ENCODE measurements at places on chromosomes 13 and 19.

DNA sequence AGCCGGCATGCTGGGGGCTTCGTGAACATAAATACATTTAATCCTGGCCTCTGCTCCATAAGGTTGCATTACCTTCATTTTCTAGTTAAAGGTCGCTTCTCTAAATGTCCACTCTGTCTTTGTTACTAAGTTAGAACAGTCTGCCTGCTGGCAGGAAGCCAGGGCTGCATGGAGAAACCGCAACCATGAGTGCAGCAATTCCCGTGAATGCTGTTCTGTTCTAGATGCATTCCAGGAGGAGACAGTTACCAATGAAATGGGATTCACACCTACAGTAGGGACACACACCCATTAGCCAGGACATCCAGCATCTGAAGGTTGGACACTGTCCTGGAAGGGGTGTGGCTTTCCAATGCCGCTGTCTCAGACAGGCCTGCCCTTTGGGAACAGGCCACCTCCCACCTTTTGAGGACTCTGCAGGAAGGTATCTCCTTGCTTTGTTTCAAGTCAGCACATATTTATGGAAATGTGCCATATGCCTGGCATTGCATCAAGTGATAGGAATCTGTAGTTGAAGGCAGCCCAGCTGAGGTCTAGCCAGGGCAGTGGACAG, 129.7 kb downstream of the SLC7A1 start:
- DNase-seq = no peak

- DNase-seq = no peak
These were observed 4.4 kb upstream of the TBC1D4 start for GRCh38 chr13:75486146-75487062.

DNA sequence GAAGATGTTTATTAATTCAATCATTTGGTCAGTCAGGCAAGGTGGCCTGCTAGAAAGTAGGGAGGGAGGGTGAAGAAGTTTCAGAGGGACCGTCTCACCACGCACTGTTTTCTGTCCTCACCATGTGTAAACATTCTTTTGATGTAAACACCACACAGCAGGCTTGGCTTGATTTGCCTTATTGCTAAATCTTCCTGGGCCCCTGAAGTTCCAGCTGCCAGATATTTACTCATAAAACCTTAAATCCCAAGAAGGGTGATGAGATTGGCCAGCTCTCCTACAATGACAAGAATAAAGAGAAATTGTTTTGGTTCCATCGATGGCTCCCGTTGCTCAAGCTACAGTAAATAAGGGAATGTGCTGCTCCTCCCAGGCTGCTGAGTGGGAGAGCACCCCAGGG, 198.2 kb upstream of the TMTC4 start:
- DNase-seq = no peak

DNA sequence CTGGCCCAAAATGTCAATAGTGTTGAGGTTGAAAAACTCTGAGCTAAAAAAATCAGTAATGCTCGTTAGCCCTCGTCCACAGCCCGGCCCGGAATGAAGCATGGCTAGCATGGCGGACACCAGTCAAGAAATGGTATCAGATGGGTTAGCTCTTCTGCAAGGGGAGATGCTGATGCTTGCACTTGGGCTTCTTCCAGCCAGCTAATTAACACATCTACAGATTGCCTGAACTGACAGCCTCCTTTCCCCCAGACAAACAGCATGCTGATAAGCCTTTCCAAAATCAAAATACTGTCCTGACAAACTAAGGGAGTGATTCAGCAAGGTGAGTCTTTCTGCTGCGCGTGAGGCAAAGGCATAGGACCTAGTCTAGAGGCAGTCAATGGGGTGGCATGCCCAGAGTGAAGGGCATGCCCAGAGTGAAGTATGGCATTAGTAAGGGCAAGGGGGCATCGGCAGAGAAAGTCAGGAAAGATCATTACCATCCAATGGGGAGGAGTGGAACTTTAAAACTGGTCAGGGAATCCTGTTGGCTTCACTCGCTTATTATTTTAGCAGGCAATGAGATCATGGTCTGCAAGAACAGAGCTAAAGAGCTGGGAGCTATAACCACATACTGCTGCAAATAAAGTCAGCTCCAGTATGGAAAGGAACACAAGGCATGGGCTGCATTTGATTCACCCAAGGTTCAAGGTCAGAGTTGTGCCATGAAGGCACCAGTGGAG, 30.2 kb upstream of the UBE2L5 start:
- DNase-seq = no peak

DNA sequence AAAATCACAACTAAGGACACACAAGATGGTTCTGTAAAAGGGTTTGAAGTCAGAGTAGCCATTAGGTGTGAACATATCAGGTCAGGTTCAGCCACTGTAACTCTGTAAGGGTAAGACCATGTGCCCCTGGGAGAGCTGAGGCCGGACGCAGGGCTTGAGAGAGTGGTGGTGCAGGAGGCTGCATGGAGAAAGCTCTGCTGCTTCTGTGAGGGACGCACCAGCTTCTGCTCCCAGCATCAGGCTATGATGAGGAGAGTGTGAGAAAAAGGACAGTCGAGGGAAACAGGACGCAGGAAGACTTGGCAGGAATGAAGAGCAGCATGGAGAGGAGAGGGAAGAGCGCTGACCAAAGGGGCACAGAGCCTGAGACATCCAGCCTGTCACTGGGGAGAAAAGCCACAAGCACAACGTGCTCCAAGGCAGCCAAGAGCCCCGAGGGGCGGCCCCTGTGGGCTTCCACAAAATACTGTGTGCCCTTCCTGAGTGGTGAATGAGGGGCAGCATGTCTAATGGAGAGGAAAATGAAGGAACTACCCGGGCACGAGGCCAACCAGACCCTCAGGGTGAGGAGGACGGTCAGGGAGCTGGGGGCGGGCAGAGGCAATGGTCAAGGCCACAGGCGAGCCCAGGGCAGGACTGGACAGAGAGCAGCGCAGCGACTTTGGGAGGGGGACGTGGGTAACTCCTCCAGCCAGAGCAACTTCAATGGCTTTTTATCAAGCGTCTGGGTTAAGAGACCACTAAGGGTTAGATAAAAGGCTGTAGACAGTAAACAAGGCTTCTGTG, 107.7 kb downstream of the COL4A1 start:
- no peak for DNase-seq

- DNase-seq = no peak
These were observed 1.7 kb downstream of the ELL start for GRCh38 chr19:18519962-18520847.

DNA sequence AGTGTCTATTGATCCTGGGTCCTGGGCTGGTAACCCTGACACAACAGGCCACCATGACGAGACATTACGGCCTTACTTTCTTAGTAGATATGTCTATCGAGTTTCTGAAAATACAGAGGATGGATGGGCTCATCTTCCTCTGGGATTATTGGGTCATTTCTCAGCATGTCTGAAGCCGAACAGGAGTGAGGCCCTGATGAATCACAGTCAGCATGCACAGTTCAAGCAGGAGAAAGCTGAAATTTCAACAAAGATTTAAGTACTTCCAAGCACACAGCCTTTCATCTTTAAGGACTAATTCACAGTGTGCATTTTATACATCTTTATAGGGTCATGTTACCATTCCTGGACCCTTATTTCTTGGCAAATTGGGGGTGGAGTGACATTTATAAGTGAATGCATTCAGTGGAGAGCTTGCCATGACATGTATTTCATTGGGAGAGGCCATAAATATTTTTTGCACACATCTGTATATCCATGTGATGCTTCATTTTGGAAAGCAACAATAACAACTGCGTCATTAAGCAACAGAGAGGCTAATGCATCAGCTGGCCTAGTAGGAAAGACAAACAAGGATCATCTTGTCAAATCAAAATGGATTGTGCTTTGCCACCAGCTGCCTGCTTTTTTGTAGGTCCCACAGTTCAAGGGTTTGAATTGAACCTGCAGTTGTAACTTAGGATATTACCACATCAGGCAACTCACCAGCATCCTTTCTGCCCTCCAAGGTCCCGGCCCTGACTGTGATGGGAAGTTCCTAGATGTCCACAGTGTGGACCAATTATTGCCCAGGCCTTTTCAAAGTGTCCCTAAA, 143.5 kb downstream of the DNAJC15 start:
- DNase-seq = no peak

GRCh38 chr13:23159205-23159759, 21.5 kb upstream of the SGCG start:
- DNase-seq = no peak

DNA sequence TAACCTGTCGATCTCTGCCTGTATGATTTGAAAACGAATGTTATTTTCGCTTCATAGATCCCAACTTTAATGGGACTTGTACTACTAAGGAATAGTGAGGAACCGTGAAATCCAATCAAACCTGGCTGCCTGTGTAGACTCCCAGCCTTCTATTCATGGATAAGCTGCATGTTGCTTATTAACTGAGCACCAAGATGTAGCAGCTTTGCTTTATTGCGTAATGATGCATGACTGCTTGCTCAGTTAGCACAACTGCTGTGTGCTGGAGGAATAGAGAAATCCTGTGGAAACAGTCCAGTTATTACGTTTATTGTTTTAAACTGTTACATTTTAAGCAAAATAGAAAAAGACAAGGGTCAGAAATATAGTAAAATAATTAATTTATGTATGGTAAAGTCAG, 108.2 kb downstream of the SHISA2 start:
- no peak for DNase-seq

DNA sequence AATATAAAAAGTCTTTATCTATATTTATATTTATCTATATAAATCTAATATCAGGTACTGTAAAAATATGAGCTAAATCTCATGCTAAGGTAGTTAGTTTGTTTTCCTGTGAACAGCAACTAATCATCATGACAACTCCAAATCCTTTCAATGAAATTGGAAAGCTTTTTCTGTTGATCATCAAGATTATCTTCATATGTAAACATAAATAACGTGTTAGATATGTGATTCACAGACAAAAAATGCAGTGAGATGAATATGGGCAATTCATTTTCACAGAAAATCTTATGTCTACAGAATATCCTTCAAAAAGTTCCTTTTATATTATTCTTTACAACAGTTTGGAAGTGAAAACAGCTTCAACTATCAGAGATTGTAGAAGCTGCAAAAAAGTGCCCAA, 41.7 kb upstream of the EEF1AKMT1 start:
- DNase-seq = no peak

All from anterior cingulate cortex (tissue), 58 donors.